ENCODE measurements at places on chromosomes 13 and 19.

- DNase-seq, result no peak
Measured at GRCh38 chr13:101919541-101920181, 467.2 kb downstream of the ITGBL1 start.

- DNase-seq, result no peak
Measured at GRCh38 chr13:23718996-23719395, 148.8 kb downstream of the TNFRSF19 start.

DNA sequence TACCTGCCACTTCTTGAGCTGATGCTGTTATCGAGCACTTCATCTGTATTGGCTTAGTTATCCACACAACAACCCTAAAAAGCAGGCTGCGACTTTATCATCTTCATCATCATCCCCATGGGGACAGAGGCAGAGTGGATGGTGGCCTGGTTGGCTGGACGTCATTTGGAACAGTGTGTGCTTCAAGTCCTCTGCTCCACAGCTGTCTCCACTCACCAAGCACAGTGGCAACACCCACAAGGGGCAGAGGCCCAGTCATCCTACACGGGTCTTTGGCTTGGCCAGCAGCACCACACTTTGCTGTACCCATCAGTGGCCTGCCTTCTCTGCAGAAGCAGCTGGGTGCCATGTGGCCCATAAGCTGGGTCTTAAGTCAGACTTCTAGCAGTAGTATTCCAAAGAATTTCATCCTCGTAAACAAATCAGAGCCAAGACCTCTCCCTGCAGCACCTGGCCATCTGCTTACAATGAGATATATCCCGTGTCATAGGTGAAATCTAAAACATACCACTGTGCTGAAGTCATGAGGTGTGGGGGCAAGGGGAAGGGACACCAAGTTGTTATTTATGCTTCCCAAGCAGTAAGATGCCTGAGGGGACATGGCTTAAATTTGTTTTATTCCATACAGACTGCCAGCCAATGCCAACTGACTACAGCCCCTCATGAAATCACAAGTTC lies 47.9 kb upstream of the EPHX3 start:
- DNase-seq, result no peak

- DNase-seq, result no peak
Measured at GRCh38 chr13:105611424-105611823, 924.0 kb downstream of the EFNB2 start.
